ENCODE measurements at places on chromosomes 5 and 9. TPM values are rescaled to one million over a fixed set of nuclear protein-coding genes. Genes with fewer than 3 reads are reported as not detected.

The PCAT7 gene
- total RNA-seq, result 0.30 TPM

The OBP2B gene
- total RNA-seq, result not detected

The PCDHGB6 gene
- 2.8 TPM for total RNA-seq

The IFNK gene
- total RNA-seq, result not detected

The SPINK7 gene
- not detected for total RNA-seq

The DMXL1 gene
- 45.0 TPM for total RNA-seq
